ENCODE measurements at places on chromosomes 2 and 18. TPM values are rescaled to one million over a fixed set of nuclear protein-coding genes. Genes with fewer than 3 reads are reported as not detected.

GRCh38 chr2:223096235-223096970 is 44.4 kb downstream of the KCNE4 start:
- no peak for DNase-seq

DNA sequence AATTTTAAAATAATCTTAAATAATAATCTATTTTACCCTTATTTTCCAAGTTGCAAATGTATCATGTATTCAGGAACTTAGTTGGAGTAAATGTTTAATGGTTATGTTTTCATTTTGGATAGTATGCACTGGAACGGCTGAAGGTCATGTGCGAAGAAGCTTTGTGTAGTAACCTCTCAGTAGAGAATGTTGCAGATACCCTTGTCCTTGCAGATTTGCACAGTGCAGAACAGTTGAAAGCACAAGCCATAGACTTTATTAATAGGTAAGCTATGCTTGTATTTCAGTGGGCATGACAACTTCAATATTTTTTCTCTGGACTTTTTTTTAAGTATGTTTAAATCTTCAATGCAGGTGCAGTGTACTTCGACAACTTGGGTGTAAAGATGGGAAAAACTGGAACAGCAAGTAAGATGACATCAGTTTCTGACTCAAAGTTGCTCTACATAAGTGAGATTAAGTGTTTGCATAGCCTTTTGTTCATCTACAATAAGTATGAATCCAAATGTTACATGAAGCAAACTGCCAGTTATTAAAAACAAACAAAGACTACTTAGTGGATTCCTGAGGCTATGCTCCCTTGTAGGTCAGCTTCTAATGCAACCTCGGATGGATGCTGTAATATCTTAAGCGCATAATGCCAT is 63.1 kb downstream of the SPOPL start:
- no peak for DNase-seq

- no peak for DNase-seq
Measured at GRCh38 chr2:197940382-197940781, 136.0 kb downstream of the PLCL1 start.

GRCh38 chr2:185796758-185797157 is 58.2 kb downstream of the FSIP2 start:
- no peak for DNase-seq

- no peak for DNase-seq
Measured at GRCh38 chr2:75632091-75632701, 14.4 kb upstream of the MRPL19 start.

CTAGE1 gene
- 0.11 TPM for total RNA-seq

GRCh38 chr18:58871514-58872420 is 7.1 kb downstream of the ZNF532 start:
- peak; percentile 71 for DNase-seq

DNA sequence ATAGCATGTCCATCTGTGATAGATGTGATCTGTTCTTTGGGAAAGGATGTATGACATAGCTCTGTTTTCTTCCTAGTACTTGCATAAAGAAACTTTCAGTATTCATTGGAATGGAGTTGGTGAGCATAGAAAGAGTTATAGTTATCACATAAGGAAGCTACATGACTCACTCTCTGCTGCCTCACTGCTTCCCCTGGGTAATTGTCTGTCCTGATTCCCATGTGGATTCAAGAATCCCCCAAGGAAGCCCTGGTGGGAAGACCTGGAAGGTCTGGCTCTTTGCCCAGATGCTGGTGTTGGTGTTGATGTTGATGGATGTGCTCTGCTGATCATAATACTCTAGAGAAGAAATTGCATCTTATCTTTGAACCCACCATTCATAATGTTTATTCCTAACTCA is 60.6 kb downstream of the PTPN4 start:
- peak; percentile 82 for DNase-seq

ZSCAN30 gene
- total RNA-seq = 7.5 TPM

DSG4 gene
- total RNA-seq = not detected

DNA sequence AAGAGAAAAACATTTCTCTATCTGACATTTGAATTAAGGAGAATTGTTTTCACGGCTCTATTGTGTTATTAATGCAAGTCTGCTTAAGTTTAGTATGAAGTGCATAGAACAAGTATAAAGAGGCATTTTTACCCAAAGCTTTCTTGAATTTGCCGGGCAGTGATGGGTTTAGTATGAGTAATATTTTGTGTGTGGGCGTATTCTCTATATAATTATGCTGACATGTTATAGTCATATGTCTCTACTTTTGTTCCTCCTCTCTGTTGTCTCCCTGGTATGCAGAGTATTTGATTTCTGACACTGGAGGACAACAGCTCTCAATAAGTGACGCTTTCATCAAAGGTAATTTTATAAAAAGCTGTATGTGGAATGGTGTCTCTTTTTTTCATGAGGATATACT is 45.9 kb downstream of the PIKFYVE start:
- DNase-seq = no peak

DNA sequence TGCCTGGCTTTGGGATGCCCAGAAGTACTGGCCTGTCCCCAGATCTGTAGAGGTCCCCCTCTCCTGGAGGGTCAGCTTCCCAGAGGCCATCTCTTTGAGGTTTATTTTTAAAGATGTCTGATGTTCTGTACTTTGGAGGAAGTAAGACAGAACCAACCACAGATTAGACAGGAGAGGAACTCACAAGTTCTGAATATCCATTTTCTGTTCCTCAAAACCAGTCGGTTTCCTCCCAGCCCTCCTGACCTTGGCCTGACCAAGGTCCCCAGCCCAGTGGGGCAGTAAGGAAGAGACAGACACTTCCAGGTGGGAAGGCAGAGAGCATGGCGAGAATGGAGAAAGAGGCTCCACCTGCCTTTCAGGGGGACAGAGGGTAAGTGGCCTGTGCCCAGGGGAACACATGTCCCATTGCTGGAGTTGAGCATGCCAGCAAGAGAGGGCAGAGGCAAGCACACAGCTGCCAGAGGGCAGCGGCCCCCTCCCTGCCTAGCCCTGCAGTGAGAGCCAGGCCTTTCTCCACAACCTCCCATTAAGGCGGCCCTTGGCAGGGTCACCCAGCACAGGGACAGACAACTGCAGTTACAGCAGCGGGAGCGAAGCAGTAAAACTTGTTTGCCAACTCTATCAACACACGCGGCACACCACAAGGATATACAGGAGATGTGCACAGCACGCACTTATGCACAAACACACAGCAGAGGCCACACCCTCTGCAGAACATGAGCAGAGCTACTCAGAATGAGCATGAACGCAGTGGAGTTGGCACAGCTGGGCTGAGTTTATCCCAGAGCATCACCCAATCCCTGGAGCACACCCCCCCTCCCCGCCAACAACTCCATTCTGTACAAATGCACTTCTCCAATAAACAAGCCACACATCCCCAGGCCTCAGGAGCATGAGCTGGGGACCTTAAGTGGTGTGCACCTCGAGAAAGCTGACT is 18.5 kb upstream of the SEMA4C start:
- DNase-seq = no peak

ABCG5 gene
- not detected for total RNA-seq

- no peak for DNase-seq
Measured at GRCh38 chr2:136248242-136248641, 130.3 kb upstream of the CXCR4 start.

- no peak for DNase-seq
Measured at GRCh38 chr18:23977103-23977502, 37.5 kb upstream of the TTC39C start.

GULP1 gene
- total RNA-seq = 135 TPM

DNA sequence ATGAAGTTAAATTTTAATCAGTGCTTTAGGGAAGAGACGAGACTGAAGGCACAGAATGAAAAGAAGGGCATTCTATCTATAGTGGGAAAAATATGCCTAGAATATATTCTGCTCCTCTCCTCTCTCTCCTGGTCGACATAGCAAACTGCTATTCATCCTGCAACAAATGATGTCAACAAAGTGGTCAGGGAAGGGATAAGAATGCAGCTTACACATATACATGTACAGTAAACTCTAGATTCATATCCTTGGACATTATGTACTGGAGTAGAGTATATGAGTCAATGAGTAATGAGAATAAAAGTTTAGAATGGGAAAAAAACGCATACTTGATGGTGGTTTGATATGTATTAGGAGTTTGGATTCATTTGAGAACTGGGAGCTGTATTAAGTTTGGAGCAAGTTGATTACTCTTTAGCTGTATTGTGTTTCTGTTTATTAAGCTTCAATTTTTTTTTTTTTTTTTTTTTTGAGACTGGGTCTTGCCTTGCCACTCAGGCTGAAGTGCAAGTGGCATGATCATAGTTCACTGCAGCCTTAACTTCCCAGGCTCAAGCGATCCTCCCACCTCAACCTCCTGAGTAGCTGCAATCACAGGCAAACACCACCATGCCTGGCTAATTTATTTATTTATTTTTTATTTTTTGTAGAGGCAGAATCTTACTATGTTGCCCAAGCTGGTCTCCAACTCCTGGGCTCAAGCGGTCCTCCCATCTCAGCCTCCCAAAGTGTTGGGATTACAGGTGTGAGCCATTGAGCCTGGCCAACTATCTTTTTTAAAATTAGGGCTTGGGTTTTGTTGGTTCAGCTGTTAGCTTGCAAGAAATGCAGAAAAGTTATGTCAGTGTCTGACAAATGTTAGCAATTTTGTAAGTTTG is 53.8 kb downstream of the STAT1 start:
- no peak for DNase-seq

MEP1B gene
- total RNA-seq = not detected

LRPPRC gene
- total RNA-seq = 50.7 TPM

- peak; percentile 52 for DNase-seq
Measured at GRCh38 chr2:9498210-9498609, 23.9 kb downstream of the IAH1 start.
